ENCODE measurements at places on chromosomes 3 and 15.
A peak's percentile ranks its signal among the peaks of the same experiment; 100 is the strongest.

GRCh38 chr15:44765036-44765435 lies 28.7 kb downstream of the TRIM69 start:
- no peak for DNase-seq

DNA sequence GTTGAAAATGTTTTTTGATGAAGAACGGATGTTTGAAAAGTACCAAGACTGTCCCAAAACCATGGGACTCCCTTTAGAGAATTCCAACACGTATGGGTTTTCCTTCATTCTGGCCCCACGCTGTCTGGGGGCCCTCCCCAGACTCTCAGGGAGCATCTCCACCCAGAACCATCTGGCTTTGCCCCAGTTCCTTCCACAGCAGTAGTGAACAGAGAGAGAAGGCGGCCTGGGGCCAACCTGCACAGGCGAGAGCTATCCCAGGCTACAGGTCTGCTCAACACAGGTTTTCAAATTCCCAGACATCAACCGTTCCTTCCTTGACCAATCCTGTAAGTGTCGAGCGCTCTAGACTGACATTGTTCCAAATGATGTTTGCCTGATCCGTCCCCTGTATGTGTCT lies 92.5 kb upstream of the SNRPA1 start:
- DNase-seq = no peak

DNA sequence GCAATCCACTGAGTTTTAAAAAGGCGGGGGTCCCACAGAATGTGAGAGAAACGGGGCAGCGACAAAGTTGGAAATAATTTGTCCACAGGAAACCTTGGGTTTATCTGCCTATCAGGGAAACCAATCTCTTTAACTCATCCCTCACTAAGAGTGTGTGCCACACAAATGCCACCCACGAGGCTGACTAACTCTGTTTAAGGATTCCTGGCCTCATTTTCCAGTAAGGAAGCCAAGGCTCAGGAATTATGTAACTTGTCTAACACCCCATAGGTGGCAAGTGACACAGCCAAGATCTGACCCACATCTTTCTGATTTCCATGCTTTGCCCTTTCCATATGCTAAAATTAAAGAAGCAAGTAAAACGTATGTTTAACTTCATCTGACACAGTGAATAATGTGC lies 263.2 kb downstream of the CNTN3 start:
- no peak for DNase-seq

DNA sequence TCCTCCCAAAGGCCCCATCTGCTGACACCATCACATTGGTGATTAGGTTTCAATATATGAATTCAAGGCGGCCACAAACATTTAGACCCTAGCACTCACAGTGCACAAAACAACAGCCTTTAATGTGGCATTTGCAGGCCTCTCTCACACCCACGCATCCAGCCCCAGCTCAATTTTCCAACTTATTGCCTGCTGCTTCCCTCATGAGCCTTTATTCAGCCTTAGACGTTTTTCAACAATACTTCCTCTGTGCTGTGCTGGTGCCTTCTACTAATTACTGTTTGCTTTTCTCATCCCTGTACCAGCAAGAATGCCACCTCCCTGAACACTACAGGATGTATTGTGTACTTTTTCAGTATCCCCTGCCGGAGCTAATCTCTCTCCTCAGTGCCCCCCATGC lies 334.6 kb downstream of the GABRB3 start:
- no peak for DNase-seq

DNA sequence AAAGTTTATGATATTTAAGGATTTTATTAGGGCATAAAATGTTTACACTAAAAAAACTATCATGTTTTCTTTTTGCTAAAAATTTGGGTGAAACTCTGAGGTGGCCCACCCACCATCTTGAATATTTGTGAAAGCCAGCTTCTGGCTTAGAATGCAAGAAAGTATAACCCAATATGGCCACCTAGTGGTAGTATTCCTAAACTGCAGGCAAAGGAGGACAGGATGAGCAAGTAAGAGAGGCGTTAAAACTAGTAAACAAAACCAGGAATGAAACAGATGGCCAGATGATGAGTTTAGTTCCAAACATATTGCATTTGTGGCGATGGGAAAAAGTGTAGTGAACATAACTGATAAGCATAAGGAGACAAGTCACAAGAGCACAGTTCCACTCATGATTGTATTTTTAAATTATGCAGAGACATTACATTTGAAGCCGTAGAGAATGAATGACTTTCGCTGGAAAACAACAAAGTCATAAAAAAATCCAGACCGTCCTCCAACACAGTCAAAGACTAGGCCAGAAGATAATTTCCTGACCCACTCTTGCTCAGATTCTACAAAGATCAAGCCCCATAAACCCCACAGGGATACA lies 103.3 kb upstream of the PRTG start:
- peak; percentile 4 for DNase-seq

DNA sequence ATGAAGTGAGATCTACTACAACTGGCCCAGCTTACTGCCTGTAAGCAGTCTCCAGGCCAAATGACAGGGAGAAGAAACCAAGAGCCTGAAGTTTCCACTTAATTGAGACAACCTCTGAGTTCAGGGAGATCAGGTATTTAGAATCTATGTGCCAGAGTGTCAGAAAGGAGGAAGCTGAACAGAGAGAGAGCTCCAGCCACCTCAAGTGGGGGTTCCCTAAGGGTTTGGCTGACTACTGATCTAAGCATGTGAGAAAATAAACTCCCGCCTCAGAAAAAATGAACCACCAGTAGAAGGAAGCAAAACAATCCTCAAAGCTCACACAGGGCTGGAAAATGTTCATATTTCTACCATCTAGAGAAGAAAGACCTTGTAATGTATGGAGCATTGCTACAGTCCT lies 25.0 kb downstream of the ADAM10 start:
- DNase-seq = no peak

DNA sequence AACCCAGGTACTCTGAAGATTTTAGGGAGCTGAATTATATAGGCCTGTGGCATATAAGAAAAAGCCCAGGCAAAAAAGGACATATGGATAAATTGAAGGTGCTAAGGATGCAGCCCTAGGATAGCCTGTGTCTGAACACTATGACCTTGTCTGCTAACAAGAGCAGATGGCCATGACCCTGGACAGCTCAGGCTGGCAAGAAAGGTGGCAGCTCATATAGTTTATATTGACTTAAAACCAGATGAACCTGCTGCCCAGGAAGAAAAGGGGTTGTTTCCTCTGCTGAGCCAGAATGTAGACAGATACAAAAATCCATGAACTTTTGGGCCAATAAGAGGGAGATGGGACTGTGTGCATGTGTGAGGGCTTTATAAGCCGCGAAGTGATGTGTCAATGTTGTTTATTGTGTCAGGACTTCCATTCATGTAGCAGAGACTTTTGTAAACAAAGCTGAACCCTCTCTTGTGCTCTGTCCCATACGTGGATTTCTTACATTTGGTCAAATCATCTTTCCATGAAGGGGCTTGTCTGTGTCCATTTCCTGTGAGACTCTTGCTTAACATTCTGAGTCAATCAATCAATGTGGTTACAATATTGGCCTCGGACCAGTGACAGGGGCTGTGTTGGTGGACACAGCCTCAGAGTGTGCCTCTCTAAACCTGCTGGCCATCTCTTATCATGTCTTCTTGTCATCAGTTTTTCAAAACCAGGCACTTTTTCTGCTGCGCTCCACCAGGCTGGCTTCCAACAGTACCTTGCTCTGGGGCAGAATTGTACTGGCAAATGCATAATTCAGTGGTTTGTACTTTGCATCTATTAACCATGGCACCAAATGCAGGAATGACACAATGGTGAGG lies 321.2 kb downstream of the WDR72 start:
- no peak for DNase-seq

GRCh38 chr3:159803459-159803858 lies 185.2 kb upstream of the IL12A start:
- DNase-seq = no peak

DNA sequence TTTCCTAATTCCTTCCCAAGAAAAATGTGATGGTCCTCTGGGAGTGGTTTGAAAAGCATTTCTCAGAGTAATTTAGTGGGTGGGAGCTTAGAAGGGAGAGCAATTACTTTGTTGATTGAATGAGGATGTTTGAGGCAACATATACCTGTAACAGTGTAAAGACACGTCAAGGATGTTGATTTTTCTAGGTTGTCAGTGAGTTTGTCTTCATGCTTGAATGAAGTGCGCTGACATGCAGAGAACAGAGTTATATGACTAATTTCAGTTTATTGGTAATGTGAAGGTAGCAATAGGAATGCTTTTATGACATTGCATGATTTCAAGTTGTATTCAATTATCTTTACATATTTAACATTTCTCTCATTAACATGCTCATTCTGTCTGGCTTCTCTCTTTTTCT lies 286.9 kb downstream of the NFKBIZ start:
- no peak for DNase-seq

GRCh38 chr3:177597311-177598096 lies 400.2 kb upstream of the TBL1XR1 start:
- no peak for DNase-seq

- no peak for DNase-seq
Observed at GRCh38 chr15:45551676-45552075, 29.1 kb upstream of the SLC30A4 start.

GRCh38 chr3:100400419-100400779 lies 490 bp downstream of the TOMM70 start:
- DNase-seq = peak; percentile 1

DNA sequence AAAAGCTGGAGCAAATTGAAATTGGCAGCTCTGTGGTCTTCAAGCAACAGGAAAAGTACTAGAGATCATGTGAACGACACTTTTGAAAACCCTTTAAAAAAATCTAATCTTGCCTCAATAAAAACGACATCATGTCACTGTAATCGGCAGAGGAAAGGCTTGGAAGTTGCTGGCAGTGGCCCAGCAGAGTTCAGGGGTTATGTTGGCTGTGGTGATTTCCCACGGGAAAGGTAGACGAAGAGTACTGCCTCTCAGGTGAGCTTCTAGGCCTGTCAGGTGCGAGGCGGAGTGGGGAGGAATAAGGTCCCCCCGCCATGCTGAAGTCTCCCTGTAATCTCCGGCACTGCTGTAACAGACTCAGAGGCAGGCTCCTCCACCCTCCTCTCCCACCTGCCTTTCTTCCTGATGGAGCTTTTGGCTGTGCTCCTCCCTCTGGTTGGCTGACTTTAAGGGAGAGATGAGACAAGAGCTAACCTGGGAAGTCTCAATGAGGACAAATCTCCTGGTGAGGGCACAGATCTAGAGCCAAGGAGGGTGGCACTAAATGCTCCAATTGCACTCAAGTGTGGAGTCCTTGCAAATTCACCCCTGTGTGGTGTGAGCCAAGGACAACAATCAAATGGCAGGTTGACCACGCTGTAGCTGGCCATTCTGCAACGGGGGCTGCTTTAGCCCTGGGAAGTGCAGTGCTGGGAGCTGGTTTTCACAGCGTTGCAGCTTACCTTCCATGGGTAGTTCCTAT lies 18.7 kb upstream of the HES1 start:
- no peak for DNase-seq

DNA sequence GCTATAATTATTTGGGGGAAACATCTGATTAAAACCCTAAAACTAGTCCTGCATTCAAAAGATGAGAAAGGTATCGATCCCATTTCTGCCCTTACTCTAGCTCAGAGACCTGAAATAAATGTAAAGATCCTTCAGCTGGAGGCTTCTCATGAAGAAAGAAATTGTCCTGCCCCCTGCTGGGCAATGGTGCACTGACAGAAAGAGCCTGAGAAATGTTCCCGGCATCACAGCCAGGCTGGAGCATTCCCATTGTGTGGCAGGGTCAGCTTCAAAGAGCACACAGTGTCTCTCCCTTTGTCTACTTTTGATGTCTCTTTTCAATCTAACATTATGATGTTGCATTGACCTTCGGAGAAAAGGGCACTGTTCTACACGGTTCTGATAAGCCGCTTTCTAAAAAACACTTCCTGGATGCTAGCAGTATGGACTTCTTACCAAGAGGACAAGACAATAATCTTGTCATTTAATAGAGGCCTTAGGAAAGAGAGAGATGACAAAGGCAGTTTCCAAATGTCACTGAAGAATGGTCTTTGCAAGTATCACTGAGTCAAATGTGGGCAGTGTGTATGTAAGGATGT lies 287.5 kb downstream of the MAGI1 start:
- no peak for DNase-seq

DNA sequence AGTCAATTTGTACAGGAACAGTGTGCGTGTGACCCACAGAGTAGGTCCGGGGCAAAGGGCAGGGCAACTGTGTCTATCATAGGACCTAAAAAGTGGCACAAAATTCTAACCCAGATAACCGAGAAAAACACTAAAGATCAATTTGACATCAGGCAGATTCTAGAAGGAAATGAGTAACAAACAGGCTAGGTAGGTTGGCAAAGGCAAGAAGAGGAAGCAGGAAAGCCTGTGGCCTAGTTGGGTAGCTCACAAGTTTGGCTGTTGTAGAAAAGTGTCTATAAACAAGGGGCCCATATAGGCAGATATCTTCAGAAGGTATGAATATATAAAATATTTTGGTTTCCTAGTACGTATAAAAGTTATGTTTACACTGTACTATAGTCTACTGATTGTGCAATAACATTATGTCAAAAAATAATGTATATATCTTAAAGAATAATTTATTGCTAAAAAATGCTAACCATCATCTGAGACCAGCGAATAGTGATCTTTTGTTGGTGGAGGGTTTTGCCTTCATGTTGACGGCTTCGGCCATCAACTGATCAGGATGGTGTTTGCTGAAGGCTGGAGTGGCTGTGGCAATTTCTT lies 13.3 kb upstream of the OR5K1 start:
- no peak for DNase-seq

DNA sequence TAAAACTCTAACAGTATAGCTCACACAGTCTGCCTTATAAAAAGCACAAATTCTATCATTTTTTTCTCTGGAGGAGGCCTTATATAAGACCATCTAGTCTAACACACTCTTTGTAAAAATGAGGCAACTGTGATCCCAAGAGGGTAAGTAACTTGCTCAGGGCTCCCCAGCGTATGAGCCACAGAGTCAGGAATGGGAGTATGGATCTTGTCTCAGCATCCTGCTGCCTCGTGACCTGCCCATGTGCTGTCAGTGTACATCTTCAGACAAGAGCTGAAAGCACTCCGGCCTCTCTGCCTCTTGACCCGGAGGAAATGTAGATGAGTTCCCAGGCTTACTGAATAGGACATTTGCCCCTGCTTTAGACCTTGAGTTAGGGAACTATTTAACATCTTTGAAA lies 28.4 kb upstream of the MEF2A start:
- DNase-seq = no peak

GRCh38 chr3:88596451-88596850 lies 446.7 kb downstream of the C3orf38 start:
- DNase-seq = no peak

- no peak for DNase-seq
Observed at GRCh38 chr3:152058856-152059255, 185.4 kb downstream of the SUCNR1 start.

- peak; percentile 52 for DNase-seq
Observed at GRCh38 chr3:71069797-71070196, 513.7 kb downstream of the FOXP1 start.

- DNase-seq = no peak
Observed at GRCh38 chr15:73287019-73287418, 81.7 kb downstream of the HCN4 start.

GRCh38 chr3:143590660-143591059 lies 257.6 kb downstream of the SLC9A9 start:
- no peak for DNase-seq

DNA sequence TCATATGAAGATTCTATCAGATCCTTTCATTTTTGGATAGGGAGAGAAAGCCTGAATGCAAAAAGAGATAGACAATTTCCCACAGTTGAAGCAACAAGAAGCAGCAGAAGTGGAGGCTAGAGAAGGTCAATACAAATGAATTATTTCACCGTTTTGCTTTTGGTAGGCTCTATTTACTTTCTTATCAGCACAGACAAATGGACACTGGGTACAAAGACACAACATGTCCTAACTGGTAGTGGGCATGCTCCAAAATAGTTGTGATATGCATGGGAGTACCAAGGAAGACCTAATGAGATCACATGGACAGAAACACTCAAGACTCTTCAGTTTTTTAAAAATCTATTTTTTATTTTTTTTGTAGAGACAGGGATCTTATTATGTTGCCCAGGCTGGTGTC lies 99.4 kb downstream of the XRN1 start:
- no peak for DNase-seq

Measured in stimulated activated CD8-positive, alpha-beta memory T cell treated with anti-CD3 and anti-CD28 coated beads, Interleukin-12 subunit alpha, Interleukin-12 subunit beta, amount 100 ng/mL, for 1 hour (primary cell).